ENCODE measurements at places on chromosomes 1 and 21. TPM values are rescaled to one million over a fixed set of nuclear protein-coding genes. Genes with fewer than 3 reads are reported as not detected.

The CA14 gene
- not detected for total RNA-seq

The VPS26C gene
- total RNA-seq, result 56.9 TPM

The LCE1F gene
- total RNA-seq, result not detected

The HRNR gene
- not detected for total RNA-seq

The GBP5 gene
- 1.2 TPM for total RNA-seq

The CFHR1 gene
- total RNA-seq, result not detected

The DMBX1 gene
- total RNA-seq, result not detected

The RNF223 gene
- total RNA-seq, result 3.8 TPM

The PRELP gene
- total RNA-seq, result not detected

The HTR1D gene
- not detected for total RNA-seq

The OR2G6 gene
- total RNA-seq, result not detected

The HEYL gene
- not detected for total RNA-seq

The CTSS gene
- total RNA-seq, result 1.7 TPM

The SPRR2G gene
- not detected for total RNA-seq

The GRIK3 gene
- under 0.01 TPM for total RNA-seq

The DUSP23 gene
- 78.2 TPM for total RNA-seq

The NTMT2 gene
- not detected for total RNA-seq

The OR2L13 gene
- not detected for total RNA-seq

The LAMC2 gene
- total RNA-seq, result 656 TPM

The KIF14 gene
- total RNA-seq, result 1.3 TPM

The NFASC gene
- 0.96 TPM for total RNA-seq

The FCRLA gene
- not detected for total RNA-seq

The RIMKLA gene
- not detected for total RNA-seq

The ZBTB18 gene
- 6.0 TPM for total RNA-seq

The CD1B gene
- not detected for total RNA-seq

The CLCNKB gene
- under 0.01 TPM for total RNA-seq

The TNNI3K gene
- total RNA-seq, result 0.24 TPM

The EPS15 gene
- total RNA-seq, result 43.1 TPM

The ATF3 gene
- 7.0 TPM for total RNA-seq

The PER3 gene
- total RNA-seq, result 4.9 TPM

The EFNA1 gene
- total RNA-seq, result 44.8 TPM

The LPGAT1 gene
- total RNA-seq, result 55.2 TPM

The UFC1 gene
- 41.2 TPM for total RNA-seq

The APOBEC4 gene
- total RNA-seq, result not detected

The GALE gene
- total RNA-seq, result 108 TPM

The SPRR2A gene
- 3.0 TPM for total RNA-seq

The PTPN14 gene
- total RNA-seq, result 37.9 TPM

The C1orf105 gene
- total RNA-seq, result not detected

The NES gene
- not detected for total RNA-seq

The HAO2 gene
- not detected for total RNA-seq

The CREG1 gene
- total RNA-seq, result 88.4 TPM

The CDK18 gene
- total RNA-seq, result 19.5 TPM

The REN gene
- not detected for total RNA-seq

Data from tracheal epithelial cell (primary cell).